CD14-positive monocyte (primary cell): ENCODE measurements at places on chromosomes 3 and 15. TPM values are rescaled to one million over a fixed set of nuclear protein-coding genes. Genes with fewer than 3 reads are reported as not detected.

The GOLGA6L9 gene
- polyA plus RNA-seq: not detected

The CHDH gene
- polyA plus RNA-seq: not detected

The ATP10A gene
- 0.92 TPM for polyA plus RNA-seq

DNA sequence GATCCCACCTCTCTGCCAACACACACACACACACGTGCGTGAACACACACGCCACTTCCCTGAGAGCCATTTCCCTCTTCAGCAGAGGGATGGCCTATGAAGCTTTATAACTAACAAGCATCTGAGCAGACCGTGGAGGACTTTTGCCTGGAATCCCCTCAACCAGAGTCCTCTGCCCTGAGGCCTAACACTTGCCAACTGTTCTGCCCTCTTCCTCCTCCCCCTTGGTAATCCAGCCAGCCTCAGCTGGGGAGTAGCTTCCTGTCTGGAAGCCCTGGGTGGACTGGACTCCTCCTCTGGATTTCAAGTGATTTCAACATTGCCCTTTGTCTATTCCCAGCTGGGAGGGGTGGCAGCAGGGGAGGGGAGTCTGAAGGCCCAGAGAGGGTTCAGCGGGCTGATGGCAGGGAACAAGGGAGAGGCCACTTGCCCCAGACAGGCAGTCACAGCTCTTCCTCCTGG is 68.4 kb upstream of the HACD2 start:
- no peak overlapping the region for H3K4me3 ChIP-seq
- peaks cover 4% of the 10 kb centered on the region for H3K4me1 ChIP-seq
- H3K27ac ChIP-seq: no peak overlapping the region
- no peaks in the 10 kb centered on the region for H3K27me3 ChIP-seq
- H3K36me3 ChIP-seq: no peaks in the 10 kb centered on the region
- no peak for DNase-seq

DNA sequence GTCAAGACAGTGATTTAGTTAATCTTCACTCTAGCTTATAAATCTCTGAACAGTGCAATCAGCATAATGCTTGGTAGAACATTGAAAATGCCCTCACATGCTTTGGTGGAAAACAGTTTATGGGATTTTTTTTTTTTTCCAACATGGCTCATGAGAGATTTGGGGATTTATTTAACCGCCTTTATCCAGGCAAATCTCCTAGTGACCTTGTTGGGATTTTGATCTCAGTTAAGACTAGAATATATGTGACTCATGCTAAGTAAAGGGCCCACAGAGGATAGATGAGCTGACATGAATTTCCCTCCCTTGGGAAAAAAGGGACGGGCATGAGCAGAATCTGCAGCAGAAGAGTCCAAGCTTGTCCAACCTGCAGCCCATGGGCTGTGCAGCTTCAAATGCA is 18.7 kb downstream of the LRTM1 start:
- DNase-seq: no peak
- H3K4me3 ChIP-seq: no peak overlapping the region
- no peaks in the 10 kb centered on the region for H3K36me3 ChIP-seq
- H3K4me1 ChIP-seq: no peaks in the 10 kb centered on the region
- H3K27me3 ChIP-seq: no peaks in the 10 kb centered on the region
- H3K27ac ChIP-seq: no peak overlapping the region

DNA sequence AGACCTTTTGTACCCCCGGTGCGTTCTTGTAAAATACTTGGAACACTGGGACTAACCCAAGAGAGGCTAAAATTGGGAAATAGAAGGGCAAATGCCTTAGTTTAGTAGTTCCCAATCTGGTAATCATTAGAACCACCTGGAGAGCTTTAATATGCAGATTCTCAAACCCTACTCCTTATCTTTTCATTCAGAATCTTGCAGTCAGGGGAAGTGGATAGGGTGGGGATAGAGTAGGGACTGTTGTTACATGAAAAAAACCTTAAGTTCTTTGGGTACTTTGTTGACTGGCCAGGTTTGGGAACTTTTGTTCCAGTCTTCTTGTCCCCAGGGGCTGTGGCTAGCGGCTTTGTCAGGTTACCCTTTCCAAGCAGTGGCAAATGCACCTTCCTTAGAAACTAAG is 15.9 kb downstream of the MAPKBP1 start:
- no peak overlapping the region for H3K27ac ChIP-seq
- H3K4me3 ChIP-seq: no peak overlapping the region
- DNase-seq: no peak
- no peaks in the 10 kb centered on the region for H3K27me3 ChIP-seq
- H3K4me1 ChIP-seq: no peaks in the 10 kb centered on the region

GRCh38 chr3:182233957-182234356 is 522.2 kb downstream of the SOX2 start:
- H3K4me1 ChIP-seq: no peaks in the 10 kb centered on the region
- no peak overlapping the region for H3K4me3 ChIP-seq

DNA sequence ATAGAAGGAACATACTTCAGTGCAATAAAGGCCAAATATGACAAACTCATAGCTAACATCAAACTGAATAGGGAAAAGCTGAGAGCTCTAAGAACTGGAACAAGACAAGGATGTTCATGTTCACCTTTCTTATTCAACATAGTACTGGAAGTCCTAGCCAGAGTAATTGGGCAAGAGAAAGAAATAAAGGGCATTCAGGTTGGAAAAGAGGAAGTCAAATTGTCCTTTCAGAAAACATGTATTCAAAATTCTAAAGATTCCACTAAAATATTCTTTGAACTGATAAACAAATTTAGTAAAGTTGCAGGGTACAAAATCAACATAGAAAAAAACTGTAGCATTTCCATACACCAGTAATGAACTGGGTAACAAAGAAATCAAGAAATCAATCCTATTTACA is 12.2 kb upstream of the ZNF197 start:
- no peaks in the 10 kb centered on the region for H3K4me1 ChIP-seq
- H3K4me3 ChIP-seq: no peak overlapping the region
- DNase-seq: no peak

- no peak overlapping the region for H3K4me3 ChIP-seq
- no peak for DNase-seq
- no peaks in the 10 kb centered on the region for H3K36me3 ChIP-seq
Measured at GRCh38 chr3:66949898-66950297, 48.2 kb upstream of the KBTBD8 start.

- no peak overlapping the region for H3K27ac ChIP-seq
- no peaks in the 10 kb centered on the region for H3K4me1 ChIP-seq
- H3K27me3 ChIP-seq: no peaks in the 10 kb centered on the region
- H3K4me3 ChIP-seq: no peak overlapping the region
Measured at GRCh38 chr15:98025237-98025636, 64.7 kb downstream of the ARRDC4 start.

DNA sequence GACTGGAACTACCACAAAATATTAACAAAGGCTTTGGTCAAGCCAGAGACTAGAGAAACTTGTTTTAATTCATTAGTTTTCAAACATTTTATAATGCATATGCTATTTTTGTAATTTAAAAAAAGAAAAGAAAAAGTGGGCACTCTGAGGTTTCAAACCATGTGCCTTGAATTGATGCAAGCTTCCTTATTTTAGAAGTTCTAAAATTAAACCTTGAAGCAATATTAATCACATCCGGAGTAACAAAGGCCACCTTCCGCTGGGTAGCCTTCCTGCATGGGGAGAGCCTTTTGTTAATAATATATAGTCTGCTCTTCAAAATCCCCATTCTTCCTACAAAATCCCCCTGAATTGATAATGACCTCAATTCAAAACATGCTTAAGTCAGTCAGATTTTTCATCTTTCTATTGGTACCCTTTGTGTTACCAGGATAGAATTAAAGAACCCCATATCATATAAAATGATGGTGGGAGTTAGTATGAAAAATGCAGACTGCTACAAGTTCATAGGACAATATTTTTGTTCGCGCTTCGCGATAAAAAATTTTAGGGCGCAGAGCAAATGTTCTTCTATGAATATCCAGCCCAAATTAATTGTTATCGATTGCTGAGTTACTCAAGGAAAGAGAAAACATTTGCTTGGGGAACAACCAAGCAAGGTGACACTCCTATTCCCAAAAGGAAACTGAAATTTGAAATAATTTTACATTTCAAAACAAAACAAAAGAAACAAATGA is 30.6 kb downstream of the LDHAL6B start:
- DNase-seq: peak; percentile 57
- no peaks in the 10 kb centered on the region for H3K36me3 ChIP-seq
- no peak overlapping the region for H3K4me3 ChIP-seq

DNA sequence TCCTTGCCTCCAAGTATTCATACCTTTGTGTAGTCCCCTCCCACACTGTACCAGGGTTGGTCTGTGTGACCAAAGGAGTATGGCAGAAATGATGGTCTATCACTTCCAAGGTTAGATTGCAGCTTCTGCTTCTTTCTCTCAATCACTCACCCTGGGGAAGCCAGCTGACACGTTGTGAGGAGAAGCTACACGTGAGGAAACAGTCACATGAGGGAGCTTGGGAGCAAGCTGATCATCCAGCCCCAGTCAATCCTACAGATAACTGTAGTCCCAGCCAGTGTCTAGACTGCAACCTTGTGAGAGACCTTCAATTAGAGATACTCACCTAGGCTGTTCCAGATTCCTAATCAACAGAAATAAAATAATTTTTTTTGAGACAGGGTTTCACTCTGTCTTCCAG is 6.2 kb upstream of the ZNF774 start:
- peak; percentile 46 for DNase-seq
- H3K4me1 ChIP-seq: peaks cover 51% of the 10 kb centered on the region
- no peaks in the 10 kb centered on the region for H3K27me3 ChIP-seq
- H3K36me3 ChIP-seq: no peaks in the 10 kb centered on the region
- H3K27ac ChIP-seq: no peak overlapping the region
- H3K4me3 ChIP-seq: no peak overlapping the region

GRCh38 chr3:129121016-129121791 is 400 bp downstream of the RAB43 start:
- peak; percentile 42 for DNase-seq
- peak overlapping the region; percentile 95 for H3K27ac ChIP-seq
- peaks cover 46% of the 10 kb centered on the region for H3K4me1 ChIP-seq
